CD8-positive, alpha-beta T cell (primary cell): ENCODE measurements at places on chromosomes 13 and 19.

DNA sequence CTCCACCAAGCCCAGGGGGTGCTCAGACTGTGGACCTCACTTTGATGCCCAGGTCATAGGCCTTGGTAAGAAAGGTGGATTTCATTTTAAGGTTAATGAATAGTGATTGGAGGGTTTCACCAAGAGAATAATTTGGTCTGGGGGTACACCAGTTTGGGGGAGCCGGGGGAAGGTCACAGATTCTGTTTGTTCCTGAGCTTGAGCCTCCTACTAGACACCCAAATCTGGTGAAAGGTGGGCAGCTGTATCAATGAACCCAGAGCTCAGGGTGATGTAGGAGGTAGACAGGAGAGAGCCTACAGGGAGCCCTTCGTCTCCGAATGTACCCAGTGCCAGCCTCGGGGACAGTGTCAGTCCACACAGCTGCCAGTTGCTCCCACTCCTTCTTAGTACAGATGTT, 63.7 kb upstream of the ATP12A start:
- no peak for DNase-seq

DNA sequence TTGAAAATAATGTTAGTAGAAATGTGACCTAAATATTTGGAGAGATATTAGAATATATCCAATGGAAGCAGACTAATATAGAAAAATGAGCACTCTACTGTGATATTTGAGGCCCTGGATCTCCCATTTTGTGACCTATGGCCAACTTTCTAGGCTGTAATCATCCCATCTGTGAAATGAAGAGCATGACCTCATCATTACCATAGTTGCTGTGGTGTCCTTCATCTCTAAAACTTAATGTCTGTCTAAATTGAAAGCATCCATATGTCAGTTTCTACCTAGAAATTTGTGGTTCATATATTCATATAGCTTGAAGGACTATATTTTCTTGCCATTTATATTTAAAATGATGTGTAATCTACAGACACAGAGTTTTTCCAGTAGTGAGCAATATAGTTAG, 41.6 kb downstream of the PAN3 start:
- no peak for DNase-seq

DNA sequence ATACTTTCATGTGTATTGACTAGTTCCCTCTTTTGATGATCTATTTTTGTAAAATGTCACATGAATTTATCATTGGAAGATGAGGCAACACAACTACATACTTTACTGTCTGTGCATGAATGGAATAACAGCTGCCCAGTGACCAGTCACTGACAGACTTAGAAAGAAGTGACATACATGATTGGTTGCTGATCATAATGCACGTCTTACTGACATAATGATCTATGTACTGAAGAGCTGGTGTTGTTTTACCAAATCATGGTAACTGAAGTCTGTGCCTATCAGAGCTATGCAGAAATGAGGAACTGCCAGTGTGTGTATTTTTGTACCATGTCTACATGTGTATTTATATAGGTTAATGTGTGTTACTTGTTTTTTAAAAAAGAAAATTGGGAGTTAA, 26.5 kb downstream of the GPR18 start:
- no peak for DNase-seq

DNA sequence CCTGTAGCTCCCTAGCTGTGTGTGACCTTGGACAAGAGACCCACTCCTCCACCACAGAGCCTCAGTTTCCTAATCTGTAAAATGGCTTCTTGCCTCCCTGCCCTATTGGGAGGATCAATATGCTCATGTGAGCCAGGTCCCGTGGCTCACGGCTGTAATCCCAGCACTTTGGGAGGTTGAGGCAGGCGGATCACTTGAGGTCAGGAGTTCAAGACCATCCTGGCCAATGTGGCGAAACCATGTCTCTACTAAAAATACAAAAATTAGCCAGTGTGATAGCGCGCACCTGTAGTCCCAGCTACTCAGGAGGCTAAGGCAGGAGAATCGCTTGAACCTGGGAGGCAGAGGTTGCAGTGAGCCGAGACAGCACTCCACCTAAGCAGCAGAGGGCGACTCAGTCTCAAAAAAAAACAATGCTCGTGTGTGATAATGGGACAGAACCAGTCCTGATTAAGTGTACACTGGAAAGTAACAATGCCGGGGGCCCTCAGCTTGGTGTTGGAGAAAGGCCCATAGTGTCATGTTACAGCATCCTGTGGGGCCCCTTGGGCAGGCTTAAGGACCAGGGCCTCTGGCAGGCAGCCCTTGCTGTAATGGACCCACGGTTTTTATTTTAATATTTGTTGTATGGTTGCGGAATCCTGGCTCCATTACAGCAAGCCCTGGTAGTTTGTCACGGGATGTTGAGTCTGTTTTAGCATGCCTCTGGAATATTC, 6.8 kb downstream of the RPS11 start:
- DNase-seq = no peak

GRCh38 chr19:47280183-47280797, 5.6 kb downstream of the INAFM1 start:
- DNase-seq = peak; percentile 66

DNA sequence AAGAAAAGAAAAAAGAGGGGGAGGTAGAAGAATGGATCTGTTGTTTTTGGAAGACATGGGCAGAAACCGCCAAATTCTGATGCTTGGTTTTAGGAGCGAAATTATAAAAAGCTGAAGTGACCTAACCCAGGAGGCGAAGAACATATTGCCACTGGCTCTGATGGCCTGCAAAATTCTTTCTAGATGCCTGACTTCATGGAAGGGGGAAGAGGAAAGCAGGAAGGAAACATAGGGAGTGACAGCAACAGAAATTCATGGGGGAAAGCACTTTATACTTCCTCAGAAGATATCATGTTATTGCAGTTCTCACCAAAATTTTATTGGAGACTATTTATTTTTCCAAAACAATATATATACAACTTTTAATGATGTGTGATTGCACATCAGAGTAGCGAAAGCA, 213.5 kb downstream of the DLEU7 start:
- no peak for DNase-seq

GRCh38 chr13:98575009-98575903, 1.7 kb downstream of the STK24 start:
- DNase-seq = no peak

DNA sequence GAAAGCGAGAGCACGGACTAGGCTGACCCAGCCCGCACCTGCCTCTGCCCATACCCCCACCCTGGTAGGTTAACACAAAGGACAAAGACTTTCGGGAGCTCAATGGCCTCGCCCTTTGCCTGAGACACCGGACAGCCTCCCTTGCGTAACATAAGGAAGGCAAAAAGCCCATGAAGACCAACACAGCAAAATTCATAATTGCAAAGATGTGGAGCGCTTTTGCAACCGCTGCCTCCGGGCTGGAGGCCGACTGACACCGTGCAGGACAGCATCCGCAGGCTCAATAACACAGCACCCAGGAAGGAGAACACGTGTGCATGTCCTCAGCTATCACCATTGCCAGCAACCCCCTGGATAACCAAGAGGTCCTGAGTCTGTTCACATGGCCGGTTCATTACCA, 15.4 kb downstream of the LILRA1 start:
- DNase-seq = no peak

DNA sequence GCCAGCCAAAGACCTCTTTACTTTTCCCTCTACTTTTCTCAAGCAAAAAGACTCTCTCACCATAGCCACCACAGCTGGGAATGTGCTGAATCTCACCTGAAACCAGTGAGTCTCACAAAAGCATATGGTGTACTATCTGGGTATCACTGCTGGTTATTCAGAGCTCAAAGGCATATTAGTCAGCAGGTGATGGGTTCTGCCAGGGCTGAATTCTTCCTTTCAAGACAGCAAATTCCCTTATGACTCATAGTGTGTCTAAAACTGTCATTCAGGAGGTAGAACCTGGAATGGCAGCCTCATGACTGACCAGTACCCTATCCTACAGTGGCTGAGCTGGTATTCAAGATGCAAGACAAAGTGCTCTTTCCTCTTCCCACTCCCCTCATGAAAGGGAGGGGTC, 2859.1 kb downstream of the PCDH9 start:
- no peak for DNase-seq

GRCh38 chr13:112392719-112393118, 16.6 kb downstream of the SPACA7 start:
- no peak for DNase-seq

- no peak for DNase-seq
Measured at GRCh38 chr13:86109107-86109506, 309.9 kb upstream of the SLITRK6 start.

DNA sequence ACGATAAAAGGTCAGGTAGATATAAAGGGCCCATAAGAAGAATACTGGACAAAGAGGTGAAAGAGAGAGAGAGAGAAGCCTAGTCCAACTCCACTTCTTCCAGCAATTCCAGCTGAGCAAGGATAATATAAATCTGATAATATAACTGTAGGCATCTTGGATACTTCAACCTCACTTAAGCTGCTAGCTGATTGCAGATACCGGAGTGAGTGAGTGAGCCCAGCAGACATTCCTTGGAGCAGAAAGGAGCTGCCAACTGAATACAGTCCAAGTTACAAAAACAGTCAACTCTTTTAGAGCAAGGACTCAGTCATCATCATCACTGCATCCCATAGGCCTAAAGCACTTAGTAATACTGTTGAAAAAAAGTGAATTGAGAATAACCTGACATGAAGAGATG, 387.6 kb downstream of the SLITRK6 start:
- no peak for DNase-seq

- DNase-seq = no peak
Measured at GRCh38 chr19:29145756-29146155, 67.2 kb downstream of the UQCRFS1 start.

- DNase-seq = no peak
Measured at GRCh38 chr19:48552406-48553322, 692 bp downstream of the SULT2B1 start.

DNA sequence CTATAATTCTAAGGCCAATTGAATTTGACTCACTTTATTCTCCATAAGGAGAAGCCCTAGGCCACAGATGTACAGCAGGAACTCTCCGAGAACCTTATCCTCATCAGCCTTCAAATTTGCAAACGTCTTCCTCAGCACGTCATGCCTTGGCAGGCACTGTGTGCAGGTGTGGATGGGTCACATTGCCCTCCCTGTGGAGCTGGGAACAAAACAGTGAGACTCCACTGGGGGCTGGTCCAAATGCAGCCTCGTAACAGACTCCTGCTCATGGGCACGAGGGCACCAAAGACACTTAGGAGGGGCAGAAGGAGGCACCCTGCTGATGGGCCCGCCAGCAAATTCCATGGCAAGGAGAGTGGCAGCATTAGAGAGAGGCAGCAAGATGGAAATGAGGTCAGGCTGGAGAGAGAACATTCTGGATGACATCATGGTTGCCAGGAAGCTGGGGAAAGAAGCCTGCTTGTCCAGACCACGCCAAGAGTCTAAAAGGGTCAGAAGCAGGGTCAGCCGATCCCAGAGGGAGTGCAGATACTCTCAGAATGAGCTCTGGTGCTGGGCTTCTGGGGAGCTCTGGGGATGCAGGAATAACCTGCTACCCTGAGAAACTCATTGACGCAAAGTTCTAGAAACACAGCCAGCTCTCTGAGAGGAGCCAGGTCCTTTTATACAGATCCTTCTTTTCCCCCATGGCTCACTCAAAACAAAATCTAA, 242.2 kb downstream of the B3GLCT start:
- no peak for DNase-seq

- no peak for DNase-seq
Measured at GRCh38 chr13:49528161-49528560, 32.4 kb downstream of the PHF11 start.

DNA sequence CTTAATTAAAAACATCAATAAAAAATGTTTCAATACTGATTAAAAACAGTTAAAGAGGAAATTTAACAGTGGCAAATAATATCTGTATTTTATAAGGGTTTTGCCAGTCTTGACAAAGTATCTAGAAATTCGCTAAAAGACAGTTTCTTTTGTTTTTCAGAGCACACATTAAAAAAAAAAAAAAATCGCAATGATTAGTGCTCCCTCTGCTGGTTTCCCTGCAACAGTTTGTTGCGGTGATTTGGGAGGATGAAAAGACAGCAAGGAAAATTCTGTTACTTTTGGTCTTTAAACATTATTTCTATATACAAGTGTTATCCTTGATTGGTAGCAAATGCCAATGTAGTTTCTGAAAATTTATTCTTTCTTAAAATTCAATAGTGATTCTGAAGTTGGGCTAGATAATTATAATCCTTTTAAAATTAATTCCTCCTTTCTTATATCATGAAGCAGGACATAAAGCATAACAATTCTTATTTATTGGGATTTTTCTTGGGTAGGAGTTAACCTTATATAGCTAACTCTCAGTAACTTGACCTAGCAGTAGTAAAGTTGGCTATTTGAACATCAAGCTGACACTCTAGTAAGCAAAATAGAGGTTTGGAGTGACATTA, 23.1 kb upstream of the SPRY2 start:
- DNase-seq = no peak

GRCh38 chr19:30936276-30936675, 413.0 kb downstream of the TSHZ3 start:
- DNase-seq = no peak

GRCh38 chr19:38736036-38736412, 8.2 kb downstream of the CAPN12 start:
- DNase-seq = no peak

- DNase-seq = no peak
Measured at GRCh38 chr19:44367024-44367423, 10.5 kb upstream of the ZNF112 start.

- no peak for DNase-seq
Measured at GRCh38 chr13:103883698-103884097, 817.5 kb upstream of the SLC10A2 start.

DNA sequence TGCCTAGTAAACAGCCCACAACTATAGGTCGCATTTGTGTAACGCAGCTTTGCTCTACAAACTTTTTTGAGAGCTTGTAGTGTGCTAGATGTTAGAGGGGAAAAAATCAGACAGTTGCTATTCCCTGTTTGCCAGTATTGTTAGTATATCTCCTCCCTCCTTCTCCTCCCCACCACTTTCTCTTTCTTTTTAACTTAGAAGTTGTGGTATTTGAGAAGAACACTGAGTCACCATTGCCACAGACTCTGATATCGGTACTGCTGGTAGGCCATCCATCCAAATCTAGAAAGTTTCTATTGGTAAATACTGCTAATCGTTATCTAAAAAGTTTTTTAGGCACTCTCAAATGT, 666 bp downstream of the POMP start:
- DNase-seq = no peak

DNA sequence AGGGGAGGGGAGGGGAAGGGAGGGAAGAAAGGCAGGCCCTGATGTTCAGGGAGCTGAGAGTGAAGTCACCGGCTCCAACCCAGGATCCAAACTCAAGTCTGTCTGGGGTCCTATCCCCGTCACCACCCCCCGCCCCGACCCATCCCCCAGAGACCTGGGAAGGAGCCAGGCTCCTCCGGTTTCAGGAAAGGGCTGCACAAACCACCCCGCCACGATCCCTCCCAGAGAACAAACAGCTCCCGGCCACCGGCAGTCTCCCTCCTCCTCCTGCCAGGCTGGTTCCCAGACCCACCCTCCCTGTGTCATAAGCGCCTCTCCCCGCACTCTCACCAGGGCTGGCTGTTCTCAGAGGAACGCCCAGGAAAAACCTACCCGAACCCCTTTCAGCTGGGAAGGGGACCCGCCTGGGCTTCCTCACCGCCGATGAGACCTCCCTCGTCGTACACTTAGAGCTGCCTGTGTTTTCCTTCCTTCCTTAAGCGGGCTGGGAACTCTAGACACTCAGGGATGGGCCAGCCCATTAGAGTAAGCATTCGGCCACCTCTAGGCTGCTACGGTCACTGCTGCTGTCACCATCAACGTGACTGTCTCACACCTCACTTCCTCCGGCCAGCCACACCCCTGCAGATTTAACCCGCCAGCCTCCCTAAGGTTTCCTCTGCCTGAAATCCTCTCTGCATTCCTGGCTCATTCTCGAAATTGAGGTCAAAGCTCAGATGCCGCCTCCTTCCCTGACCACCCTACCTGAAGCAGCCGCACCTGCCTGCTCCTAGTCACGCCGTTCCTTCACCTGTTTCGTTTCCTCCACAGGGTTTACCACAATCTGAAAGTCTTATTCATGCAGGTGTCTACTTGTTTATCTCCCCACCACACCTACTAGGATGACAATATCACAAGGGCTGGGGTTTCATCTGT, 6.3 kb upstream of the RDH13 start:
- DNase-seq = no peak
